NCI-H526 treated with DMSO at 0.1 percent for 48 hours (cell line): ENCODE measurements at places on chromosomes 2 and 18.

DNA sequence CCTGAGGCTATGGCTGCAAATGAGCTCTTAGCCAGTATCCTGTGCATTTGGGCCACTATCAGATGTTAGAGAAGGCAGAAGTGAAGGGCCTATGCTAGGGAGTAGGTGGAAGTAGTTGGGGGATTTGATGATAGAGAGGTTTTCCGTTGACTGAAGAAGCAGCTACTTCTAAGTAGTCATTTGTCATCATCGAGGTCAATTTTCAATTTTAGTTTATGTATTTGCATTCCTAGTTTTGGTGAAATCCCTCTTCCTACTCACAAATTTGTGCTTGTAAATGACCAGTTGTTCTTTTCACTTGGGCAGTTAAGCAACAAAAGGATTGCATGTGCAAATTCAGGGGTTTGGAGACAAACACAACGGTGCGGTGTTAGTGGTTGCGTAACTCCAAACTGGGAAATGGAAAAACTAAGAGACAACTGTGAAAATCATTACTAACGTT, 48.5 kb upstream of the PELI1 start:
- no peak for DNase-seq

- no peak for DNase-seq
These were observed 50.6 kb upstream of the EML6 start for GRCh38 chr2:54672590-54673456.

DNA sequence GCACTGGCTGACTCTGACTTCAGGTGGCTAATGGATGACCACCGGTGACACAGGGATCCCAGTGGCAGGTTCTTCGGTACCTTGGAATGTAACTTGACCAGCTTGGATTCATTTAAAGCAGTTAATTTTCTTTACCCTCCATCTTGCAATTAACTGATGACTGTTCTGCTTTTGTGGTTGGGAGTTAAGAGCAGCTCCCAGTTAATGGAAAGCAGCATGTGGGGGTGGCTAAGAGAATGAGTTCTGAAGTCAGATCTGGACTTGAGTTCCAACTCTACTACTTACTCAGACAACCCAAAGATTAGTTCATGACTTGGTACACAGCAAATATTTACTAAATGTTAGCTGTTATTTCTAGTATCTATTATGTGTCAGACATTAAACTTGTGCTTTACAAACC, 58.5 kb downstream of the FAM228A start:
- DNase-seq: no peak

- DNase-seq: no peak
These were observed 6.5 kb upstream of the CYBRD1 start for GRCh38 chr2:171515672-171516298.

GRCh38 chr2:198611201-198611600, 806.8 kb downstream of the PLCL1 start:
- DNase-seq: no peak

- no peak for DNase-seq
These were observed 103.7 kb upstream of the TAF1B start for GRCh38 chr2:9739531-9739964.

GRCh38 chr2:215104226-215104625, 34.2 kb downstream of the ABCA12 start:
- DNase-seq: no peak

- DNase-seq: no peak
These were observed 75.4 kb downstream of the SPTBN1 start for GRCh38 chr2:54531558-54531957.

GRCh38 chr2:941871-942270, 8.8 kb upstream of the SNTG2 start:
- no peak for DNase-seq

- DNase-seq: no peak
These were observed 59.1 kb upstream of the WIPF1 start for GRCh38 chr2:174656676-174657176.
